ENCODE measurements at places on chromosomes 4 and X.

- DNase-seq = no peak
Observed at GRCh38 chr4:15063341-15063740, 61.1 kb downstream of the CPEB2 start.

DNA sequence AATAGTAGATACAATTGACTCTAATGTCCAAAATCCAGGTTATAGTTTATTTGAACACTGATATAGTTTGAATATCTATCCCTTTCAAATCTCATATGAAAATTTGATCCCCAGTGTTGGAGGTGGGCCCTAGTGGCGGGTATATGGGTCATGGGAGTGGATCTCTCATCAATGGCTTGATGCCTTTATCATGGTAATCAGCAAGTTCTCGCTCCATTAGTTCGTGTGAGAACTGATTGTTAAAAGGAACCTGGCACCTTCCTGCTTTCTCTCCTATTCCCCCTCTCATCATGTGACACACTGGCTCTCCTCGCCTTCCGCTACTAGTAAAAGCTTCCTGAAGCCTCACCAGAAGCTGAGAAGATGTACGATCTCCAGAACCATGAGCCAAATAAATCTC is 70.1 kb downstream of the UNC5C start:
- no peak for DNase-seq

- DNase-seq = no peak
Observed at GRCh38 chr4:187276736-187277408, 553.2 kb upstream of the FAT1 start.

DNA sequence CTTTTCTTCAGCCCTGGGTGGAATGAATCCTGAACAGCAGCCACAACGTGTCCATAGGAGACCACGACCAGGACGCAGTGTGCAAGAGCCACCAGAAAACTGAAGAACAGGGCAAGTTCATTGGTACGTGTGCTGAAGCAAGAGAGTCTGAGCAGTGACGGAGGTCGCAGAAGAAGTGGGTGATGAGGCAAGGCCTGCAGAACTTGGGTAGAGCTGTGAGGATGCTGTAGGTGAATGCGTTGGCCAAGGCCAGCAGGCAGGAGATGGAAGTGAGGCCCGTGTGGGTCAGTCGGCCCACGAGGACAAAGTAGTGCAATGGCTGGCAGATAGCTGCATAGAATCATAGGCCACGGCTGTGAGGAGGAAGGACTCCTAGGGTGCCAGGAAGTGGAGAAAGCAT is 5.6 kb upstream of the CTAG2 start:
- DNase-seq = no peak

GRCh38 chrX:2784026-2784425 is 32.2 kb downstream of the XG start:
- DNase-seq = no peak

DNA sequence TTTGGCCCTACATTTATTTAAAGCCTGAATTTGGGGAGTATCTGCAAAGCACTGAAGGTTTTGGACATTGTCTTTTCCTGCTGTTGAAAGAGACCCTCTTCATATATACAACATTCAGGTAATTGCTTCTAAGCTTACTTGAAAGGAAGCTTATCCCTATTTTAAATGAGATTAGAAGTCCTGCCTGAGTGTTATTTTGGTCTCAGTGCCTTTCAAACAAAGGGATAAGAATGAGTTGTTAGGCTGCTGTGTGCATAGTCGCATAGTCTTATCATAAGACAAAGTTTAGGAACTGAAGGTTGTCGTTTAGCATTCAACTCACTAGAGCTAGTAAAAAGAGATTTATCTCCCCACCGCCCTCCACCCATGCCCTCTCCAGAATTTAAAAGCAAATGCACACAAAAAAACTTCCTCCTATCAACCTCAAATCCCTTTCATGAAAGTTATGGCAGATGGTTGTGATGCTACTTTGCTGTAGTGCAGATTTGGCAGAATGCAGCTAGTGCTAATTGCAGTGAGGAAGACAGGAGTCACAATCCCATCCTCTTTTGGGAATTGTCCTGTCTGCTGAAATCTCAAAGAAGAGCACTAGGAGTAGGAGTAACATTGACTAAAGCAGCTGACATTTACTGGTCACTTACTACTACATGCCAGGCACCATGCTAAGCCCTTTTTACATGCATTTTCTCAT is 5.8 kb downstream of the HERC3 start:
- DNase-seq = no peak

GRCh38 chr4:176791591-176792325 is 964 bp downstream of the VEGFC start:
- DNase-seq = peak; percentile 8

- DNase-seq = peak; percentile 34
Observed at GRCh38 chrX:74535408-74536151, 78.8 kb downstream of the RLIM start.

- no peak for DNase-seq
Observed at GRCh38 chr4:62661821-62662220, 1461.7 kb downstream of the ADGRL3 start.

GRCh38 chrX:123486297-123486696 is 246.6 kb downstream of the THOC2 start:
- no peak for DNase-seq

DNA sequence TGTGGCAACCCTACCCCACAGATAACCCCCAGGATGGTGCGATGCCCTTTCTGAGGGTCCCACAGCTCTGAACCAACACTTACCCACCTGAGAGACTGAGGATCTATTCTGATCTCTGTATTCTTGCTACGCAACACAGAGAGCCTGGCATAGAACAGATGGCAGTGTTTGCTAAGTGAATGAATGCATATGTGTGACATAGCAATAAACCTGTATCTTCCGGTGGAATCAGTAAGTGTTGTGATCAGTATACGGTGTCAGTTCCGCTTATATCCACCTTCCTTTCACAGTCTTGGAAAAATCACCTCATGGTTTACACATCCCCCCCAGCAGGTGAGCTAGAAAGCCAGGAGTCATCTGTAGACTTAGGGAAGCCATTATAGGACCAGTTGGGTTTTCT is 5.9 kb upstream of the HSD17B10 start:
- peak; percentile 19 for DNase-seq

DNA sequence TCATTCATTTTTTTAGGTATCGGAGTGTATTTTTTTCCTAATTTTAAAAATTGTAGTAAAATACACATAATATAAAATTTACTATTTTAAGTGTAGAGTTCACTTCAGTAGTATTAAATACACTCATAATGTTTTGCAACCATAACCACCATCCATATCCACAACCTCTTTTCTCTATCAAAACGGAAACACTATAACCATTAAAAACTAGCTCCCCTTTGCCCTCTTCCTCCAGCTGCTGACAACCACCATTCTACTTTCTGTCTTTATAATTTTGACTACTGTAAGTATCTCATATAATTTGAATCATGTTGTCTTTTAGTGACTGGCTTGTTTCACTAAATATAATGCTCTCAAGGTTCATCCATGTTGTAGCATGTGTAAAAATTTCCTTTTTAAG is 205.4 kb upstream of the CXorf51B start:
- DNase-seq = no peak

DNA sequence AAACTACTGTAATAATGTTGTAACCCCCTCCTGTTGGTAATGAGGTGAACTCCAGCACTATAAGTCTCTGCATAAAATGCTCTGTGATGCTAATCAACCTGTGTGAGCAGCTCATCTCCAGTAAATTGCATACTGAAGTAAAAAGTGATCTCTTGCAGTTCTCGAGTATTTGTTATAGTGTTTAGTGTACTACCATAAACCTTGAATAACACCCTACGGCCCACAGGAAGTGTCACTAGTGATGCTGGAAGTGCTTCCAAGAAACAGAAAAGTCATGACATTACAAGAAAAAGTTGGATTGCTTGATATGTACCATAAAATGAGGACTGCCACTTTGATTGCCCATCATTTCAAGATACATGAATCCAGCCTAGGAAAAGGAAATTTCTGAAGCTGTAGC is 39.0 kb downstream of the IL15 start:
- DNase-seq = no peak

GRCh38 chrX:32141841-32142240 is 1069.5 kb downstream of the DMD start:
- no peak for DNase-seq

DNA sequence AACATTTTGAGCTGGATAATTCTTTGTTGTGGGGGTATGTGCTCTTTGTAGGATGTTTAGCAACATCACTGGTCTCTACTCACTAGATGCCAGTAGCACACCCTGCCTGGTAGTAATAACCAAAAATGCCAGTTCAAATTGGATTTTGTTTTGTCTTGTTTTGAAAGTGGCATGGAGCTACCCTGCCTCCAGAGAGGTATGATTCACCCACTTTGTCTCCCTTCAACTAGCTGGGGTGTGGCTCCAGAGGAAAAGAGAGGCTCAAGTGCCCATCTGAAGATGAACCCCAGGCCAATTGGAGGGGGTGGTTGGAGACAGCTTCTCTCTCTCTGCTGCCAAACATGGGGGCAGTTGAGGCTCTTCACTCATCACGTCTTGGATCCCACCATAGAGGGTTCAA is 34.5 kb downstream of the NIPAL1 start:
- DNase-seq = no peak

GRCh38 chr4:675980-676870 is 1.9 kb downstream of the MYL5 start:
- no peak for DNase-seq

GRCh38 chr4:96497621-96498020 is 657.7 kb downstream of the PDHA2 start:
- no peak for DNase-seq

DNA sequence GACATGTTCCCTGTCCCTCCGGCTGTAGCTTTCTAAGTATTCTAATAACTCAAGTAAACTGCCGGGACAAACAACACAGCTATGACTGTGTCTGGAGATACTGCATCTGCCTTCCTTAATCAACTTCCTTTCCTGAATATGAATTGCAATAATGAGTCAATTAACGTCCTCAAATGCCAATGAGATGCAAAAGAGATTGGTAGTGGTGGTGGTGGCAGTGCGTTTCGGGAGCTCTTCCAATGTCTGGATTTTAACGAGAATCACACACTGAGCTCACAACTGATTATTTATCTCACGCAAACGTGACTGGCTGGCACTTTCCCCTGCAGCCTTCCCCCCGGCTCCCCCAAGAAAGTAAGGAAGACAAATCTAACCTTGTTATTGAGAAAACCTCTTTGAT is 226.1 kb upstream of the GK2 start:
- no peak for DNase-seq

DNA sequence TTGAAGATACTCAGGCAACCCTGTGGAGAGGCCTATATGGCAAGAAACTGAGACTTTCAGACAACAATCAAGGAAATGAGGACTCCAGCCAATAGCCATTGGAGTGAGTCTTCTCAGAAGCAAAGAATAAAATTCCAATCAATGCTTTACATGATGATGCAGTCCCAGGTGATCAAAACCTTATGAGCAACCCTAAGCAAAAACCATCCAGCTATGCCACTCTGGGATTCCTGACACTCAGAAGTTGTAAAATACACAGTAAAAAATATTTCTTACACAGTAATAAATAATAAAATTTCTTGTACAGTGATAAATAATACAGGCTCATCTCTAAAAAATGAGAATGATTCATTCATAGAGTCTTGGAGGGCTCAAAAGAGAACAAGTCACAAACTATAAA is 150.6 kb downstream of the IL15 start:
- DNase-seq = no peak

DNA sequence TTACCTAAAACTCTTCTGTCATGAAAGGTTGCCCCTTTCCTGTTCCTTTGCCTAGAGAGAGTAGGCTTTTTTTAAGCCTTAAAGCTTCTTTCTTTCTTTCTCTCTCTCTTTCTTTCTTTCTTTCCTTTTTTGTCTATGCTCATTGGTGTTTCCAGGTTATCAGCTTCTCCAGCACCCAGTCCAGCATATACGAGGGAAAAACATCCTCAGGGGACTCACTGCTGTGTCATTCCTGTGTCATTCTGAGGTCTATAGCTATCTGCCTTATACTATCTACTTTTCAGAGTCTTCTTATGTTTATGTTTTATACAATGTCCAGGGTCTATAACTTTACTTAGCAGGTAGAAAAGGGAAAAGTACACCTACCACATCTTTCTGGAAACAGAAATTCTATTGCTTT is 10.5 kb upstream of the USP27X start:
- DNase-seq = no peak

DNA sequence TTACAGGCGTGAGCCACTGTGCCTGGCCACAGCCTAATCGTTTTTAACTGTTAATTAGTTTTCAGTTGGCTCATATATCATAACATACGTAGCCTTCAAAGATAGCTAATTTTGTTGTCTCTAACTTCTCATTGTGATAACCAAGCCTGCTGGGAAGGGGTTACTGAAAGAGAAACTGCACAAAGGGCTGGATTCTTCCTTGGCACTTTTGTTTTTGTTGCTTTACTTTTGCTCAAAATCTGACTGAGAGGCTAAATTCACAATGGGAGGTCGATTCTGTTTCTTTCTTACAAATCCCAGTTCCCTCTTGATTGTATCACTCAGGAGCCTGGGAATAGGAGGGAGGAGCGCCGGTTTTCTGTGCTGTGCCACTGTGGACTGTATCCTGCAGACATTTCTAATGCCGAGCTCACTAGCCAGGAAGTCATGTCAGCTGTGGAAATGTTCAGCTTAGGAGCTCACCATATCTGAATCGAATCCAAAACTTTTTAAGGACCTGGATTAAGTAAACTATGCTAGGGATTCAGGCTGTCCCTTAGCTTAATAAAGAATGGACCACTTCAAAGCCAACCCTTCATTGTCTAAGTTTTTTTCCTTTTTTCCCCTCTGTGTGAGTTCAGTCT is 120.5 kb upstream of the FAT1 start:
- no peak for DNase-seq

DNA sequence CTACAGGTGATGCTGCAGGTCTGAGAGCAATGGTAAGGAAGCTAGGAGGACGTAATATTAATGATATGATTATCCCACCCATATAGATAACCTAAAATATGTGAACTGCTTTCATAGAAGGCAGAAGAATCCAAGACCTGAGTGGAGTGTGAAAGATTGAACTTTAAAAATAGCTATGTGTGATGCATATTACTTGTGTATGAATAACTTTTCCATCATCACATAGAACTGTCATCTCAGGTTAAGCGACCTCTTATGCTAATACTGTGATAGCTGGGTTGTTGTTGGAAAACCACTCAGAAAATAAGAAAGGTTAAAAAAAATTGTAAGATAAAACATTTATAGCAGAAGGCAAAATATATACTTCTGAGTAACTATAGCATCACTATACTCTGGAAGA is 90.3 kb downstream of the SLC4A4 start:
- no peak for DNase-seq
